Cortex of kidney (tissue), 1 donor: ENCODE measurements at places on chromosomes 7 and 10.

DNA sequence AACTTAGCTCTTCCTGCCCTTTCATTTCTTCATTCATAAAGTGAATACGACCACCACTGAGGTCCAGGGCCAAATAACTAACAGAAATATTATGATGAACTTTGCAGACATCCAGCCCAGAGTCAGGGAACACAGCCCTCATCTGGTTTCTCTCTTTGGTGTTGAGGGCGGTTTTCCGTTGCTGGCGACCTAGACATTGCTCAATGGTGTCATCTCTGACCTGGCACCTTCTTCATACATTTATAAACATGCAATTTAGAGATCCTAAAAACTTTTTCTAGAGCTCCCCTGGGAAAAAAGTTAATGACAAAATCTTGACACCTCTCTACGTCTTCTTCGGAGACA, 324 bp upstream of the TET1 start:
- DNase-seq, result no peak

DNA sequence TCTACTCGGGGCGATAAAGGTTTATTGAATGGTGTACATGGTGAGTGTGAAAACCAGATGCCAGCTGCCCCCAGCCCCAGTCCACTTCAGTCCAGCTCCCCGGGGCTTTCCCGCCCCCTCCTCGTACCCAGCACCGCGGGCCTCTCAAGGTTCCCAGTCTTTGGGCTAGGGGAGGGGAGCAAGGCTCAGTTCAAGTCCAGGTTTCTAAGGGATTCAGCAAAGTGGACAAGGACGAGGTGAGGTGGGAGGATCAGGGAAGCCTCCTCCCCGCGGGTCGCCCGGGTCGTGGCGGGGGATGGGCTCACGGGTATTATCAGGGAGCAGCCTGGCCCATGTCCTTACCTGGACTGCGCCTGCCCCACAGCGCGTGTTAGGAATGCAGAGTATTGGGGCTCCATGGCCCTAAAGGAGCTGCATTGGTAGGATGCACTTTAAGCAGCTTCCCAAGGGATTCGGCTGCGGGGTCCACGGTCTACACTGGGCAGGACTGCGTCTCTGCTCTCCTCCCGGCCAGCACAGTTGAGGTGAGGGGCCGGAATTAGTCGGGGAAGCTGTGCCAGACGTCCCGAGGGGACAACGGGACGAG, 541 bp upstream of the PFKFB3 start:
- DNase-seq, result no peak

- no peak for DNase-seq
Measured at GRCh38 chr10:100395626-100396025, 48.6 kb downstream of the SCD start.

DNA sequence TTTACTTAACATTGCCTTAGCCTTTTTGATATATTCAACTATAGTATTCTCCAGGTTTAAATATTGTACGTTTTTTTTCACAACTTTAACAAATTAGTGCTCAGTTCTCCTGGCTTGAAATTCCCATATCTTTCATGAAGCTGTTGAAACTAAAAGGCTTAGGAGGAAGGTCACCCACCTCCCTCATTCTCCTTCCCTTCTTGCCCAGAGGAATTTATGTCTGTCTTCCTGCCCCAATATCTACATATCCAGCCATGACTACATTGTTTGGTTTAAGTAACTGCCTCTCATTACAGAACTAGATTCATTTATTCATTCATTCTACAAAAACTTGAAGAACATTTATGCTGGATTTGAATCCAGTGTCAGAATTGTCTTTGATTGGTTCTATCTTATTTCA, 254.8 kb upstream of the C7orf33 start:
- DNase-seq, result no peak

GRCh38 chr7:28091190-28091589, 89.4 kb downstream of the JAZF1 start:
- DNase-seq, result no peak
